ENCODE measurements at places on chromosomes 13 and 19.

- no peak for DNase-seq
Measured at GRCh38 chr13:89862691-89863036, 1484.8 kb upstream of the MIR17HG start.

DNA sequence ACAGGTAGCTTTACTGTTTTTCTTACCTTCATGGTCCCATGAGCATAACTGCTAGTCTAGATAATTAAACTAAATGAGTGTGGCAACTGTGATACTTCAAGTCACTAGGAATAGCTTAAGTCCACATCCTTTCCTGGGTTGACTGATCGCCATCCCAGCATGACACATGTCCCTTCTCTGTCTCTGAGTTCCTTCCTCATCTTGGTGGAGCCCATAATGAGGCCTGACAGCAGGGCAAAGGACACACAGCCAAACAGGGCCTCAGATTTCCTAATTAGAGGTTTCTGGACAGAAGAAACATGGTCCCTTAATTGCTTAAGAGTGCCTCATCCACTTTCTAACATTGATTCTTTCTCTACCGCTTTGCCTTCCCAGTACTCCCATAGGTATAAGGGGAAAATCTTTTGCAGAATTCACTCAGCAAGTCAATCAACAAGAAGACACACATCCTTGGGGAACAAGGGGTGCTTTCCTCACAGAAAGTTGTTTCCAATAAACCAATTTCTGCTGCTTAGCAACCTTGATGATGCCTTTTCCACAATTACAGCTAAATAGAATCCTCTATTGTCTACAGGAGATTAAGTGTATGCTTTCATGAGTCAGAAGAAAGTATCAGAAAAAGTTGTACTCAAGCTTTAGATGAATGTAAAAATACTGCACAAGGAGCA lies 208.3 kb upstream of the SERP2 start:
- DNase-seq, result no peak

GRCh38 chr13:46124967-46125933 lies 20.4 kb upstream of the CPB2 start:
- no peak for DNase-seq

GRCh38 chr19:39670998-39671397 lies 15.3 kb downstream of the LGALS16 start:
- no peak for DNase-seq

GRCh38 chr13:41196620-41197019 lies 2.3 kb upstream of the KBTBD7 start:
- DNase-seq, result no peak

GRCh38 chr13:54614726-54615125 lies 1586.1 kb downstream of the OLFM4 start:
- DNase-seq, result no peak

- DNase-seq, result no peak
Measured at GRCh38 chr13:25267715-25268114, 19.6 kb downstream of the MTMR6 start.

GRCh38 chr19:13334801-13335481 lies 171.3 kb downstream of the CACNA1A start:
- no peak for DNase-seq

- no peak for DNase-seq
Measured at GRCh38 chr19:21878646-21879045, 42.7 kb upstream of the ZNF43 start.

DNA sequence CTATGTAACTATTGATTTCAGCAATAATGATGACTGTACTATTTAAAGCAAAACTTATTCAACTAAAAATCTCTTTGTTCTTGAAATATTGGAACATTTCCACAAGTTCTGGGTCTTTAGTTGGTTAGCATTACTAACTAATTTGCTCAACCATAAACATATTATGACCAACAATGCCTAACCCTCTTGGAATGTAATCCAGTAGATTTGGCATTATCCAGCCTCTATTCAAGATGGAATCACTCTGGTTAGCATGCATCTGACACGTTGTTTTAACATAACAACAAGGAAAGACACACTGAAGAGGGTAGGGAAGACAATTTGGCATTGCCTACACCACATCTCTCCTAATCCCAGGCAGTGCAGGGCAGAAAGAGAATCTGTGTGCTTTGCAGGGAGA lies 941.3 kb upstream of the PCDH20 start:
- DNase-seq, result no peak

DNA sequence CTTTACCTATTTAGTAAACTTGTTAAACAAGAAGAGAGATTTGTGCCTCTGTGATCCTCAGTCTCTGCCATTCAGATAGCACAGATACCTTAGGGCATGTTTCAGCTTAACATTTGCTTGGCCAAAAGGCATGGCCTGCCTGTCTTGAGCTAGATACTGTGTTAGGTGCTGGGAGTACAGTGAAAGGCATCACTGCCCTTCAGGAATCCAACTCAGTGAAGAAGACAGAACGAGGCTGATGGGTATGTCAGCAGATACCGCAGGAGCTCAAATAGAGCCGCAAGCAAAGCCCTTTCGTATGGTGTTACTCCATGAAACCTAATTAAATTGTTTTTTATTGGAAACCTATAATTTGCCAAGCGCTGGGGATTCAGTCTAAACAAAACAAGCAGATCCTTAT lies 12.9 kb downstream of the ZNF507 start:
- DNase-seq, result no peak

DNA sequence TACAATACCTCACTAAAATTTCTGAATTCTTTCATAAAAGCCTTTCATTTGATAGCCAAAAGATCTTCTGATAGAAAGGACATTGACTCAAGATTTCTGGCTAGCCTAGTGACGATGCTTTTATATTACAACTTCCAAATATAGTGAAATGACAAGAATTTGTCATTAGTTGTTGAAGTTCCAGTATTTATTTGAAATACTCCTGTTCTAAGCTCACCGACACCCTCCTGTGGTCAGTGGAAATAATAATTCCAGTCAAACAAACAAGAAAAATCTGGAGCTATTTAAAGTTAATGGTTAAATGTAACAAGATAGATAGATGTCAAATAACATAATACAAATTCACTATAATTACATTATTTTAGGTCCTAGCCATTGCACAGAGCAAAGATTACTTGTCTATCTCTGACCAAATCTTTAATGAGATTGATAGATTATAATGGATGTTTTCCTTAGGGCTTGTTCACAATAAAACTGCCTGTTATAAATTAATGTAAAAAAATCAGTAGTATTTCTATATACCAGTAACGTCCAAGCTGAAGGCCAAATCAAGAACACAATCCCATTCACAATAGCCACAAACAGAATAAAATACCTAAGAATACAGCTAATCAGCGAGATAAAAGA lies 195.5 kb downstream of the RGCC start:
- DNase-seq, result peak; percentile 11

DNA sequence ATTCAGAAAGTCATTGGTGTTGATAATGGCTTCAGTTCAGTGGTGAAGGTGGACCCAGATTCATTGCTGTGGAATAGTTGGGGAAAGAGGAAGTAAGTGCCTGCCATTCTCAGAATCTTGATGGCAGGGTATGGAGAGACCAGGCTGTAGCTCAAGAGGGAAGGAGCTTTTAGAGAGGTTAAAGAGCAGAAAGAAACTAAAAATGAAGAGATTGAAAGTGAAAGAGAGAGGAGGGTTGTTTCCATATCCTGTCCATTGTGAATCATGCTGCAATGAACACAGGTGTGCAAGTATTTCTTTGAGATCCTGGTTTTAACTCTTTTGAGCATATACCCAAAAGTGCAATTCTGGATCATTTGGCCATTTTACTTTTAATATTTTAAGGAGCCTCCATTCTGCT lies 12.5 kb downstream of the GJB6 start:
- no peak for DNase-seq

DNA sequence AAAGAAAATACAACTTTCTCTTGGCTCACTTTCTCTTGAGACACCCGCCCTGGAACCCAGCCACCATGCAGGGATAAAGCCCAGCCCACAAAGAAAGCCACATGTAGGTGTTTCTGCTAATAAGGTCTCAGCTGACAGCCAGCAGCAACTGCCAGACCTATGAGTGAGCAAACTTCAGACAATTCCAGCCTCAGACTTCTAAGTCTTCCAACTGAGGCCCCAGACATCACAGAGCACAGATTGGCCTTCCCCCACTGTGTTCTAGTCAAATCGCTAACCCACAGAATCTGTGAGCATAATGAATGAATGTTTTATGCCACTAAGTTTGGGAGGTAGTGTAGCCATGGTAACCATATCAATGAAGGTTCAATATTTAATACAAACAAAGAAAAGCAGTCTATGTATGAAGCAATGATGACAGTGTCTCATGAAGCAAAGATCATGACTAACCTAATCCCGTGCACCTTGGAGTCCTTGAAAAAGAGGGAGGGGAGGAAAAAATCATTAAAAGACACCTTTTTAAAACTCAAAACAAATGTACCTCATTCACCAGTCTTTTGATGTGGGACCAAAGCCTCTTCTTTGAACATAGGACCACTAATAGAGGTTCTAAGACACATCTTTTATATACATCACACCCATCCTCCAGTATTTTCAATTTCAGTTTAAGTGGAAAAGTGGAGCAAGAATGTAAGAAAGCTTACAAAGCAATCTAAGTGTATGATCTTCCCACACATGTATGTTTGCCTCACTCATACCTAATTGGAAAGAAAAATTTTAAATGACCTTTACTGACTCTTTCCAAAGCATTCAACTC lies 6.2 kb downstream of the MRPS31 start:
- DNase-seq, result no peak

DNA sequence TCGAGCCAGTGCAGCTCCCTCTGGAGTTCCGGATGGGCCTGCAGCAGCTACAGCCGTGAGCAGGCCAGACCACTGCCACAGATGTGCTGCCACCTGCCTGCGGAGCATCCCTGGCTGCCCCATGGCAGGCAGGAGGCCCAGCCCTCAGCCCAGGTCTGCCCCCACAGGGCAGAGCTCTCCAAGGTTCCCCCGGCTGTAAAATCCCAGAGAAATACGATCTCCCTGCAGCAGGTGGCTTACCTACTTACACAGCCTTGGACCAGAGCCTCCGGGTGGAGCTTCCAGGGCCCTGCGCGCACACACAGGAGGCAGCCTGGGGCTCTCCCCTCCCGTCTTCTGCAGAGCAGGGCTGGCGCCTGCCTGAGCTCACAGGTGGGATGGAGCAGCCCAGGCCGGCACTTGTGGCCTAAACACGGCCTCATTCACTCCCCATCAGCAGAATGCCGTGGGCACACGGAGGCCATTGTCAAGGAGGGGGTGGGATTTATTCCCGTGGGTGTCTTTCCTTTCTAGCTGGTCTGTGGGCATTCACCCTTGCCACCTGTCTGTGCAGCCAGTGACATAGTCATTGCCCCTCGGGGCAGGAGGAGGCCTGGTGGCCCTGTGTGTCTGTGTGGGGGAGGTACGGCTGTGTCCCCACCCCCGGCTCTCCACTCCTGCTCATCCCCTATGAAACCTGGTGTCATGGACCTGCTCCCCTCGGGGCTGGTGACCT lies 118.0 kb downstream of the KDM4B start:
- DNase-seq, result no peak

GRCh38 chr19:35144600-35145436 lies 1.8 kb downstream of the FXYD7 start:
- no peak for DNase-seq

GRCh38 chr13:24036115-24036514 lies 124.4 kb upstream of the SPATA13 start:
- DNase-seq, result no peak

DNA sequence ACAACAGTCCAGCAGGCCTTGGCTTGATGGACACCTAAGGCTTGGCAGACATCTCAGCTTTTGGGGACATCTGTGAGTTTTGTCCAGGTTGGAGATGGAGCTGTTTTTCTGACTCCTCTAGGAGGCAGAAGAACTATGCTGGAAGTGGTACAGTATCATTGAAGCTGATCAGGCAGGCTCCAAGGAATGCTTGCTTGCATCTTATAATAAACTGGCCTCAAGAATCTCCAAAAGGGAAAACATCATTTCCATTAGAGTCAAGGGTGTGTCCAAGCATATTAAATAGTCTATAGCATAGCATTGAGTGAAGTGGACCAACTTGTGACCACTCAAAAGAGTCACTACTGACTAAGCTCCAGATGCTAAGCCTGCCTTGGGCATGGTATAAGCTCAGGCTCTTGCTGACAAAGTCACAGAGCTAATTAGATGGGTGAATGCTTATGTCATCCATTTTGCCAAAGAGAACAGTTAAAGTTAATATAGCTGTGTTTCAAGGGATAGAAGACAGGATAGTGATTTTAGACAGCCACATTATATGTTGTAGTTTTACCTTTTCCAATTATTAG lies 216.0 kb downstream of the DNAJC15 start:
- DNase-seq, result no peak

GRCh38 chr19:13717194-13717643 lies 47.1 kb upstream of the MRI1 start:
- no peak for DNase-seq

DNA sequence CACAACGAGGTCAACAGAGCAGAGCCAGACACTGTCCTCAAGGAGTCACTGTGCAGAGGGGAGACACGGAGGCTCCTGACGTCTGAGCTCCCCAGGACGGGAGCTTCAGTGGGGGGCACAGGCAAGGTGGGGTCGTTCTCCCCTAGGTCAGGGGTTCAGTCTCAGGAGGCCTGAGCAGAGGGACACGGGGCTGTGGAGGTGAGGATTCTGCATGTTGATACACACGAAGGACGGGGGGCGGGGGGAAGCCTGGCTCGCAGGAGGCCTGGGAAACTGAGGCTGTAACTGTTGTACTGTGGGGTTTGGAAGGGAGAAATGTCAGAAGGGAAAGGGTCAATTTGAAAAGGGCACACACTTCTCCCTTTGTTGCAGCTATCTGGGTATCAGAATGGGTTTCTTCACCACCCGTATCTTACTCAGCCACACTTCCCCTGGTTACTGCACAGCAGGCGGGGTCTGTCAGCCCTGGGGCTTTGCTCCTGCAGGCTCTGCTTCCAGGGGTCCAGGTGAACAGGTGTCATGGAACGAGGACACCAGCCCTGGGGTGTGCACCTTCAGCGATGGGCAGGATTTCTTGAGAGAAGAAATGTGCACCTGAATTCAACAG lies 748 bp upstream of the SIGLEC8 start:
- no peak for DNase-seq

DNA sequence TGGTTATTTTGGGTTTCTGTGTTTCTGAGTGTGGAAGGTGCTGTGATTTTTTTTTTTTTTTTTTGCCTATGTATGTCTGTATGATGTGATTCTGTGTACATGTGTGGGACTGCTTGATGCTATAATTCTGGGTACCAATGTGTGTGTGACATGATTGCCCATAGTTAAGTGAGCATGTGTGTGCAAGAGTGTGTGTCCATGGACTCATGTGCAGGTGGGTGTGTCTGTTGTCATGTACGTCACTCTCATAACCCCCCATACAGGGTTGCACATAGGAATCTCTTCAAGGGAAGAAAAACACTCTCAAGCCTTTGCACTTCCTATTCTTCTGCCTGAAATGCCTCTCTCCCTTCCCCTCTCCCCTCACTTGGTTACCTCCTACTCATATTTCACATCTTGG lies 2.5 kb upstream of the PPP5C start:
- no peak for DNase-seq

DNA sequence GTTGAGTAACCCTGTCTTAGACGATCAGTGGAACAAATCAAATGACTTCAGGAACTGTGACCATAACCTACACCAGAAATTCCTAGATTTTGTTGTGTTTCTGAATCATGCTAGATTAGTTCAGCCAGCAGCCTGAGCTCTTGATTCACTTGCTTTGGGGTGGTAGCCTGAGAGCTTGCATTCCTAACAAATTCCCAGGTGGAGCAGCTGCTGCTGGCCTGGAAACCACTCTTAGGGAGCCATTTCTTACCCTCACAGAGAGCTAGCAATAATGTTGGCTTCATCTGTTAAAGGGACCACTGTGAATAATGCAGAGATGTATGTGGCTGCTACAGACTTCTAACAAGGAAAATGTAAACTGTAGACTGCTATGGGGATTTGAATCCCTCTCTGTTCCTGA lies 388.1 kb upstream of the PRR20A start:
- DNase-seq, result no peak

- DNase-seq, result no peak
Measured at GRCh38 chr13:113815151-113816058, 48.5 kb downstream of the GAS6 start.

GRCh38 chr13:71005919-71006318 lies 861.1 kb downstream of the DACH1 start:
- DNase-seq, result no peak

Measured in activated CD8-positive, alpha-beta memory T cell treated with anti-CD3 and anti-CD28 coated beads for 1 hour (primary cell).